ENCODE measurements at places on chromosomes 16 and 17. TPM values are rescaled to one million over a fixed set of nuclear protein-coding genes. Genes with fewer than 3 reads are reported as not detected.

The SPNS3 gene
- total RNA-seq = 2.1 TPM

The IRX6 gene
- not detected for total RNA-seq

The C16orf89 gene
- total RNA-seq = not detected

The SRL gene
- total RNA-seq = not detected

The COPS3 gene
- 40.2 TPM for total RNA-seq

The ENPP7 gene
- not detected for total RNA-seq

The DPEP1 gene
- total RNA-seq = not detected

- no peak for DNase-seq
Observed at GRCh38 chr17:61862105-61862574, 1.2 kb downstream of the BRIP1 start.

GRCh38 chr17:81002409-81003361, 11.0 kb downstream of the CHMP6 start:
- DNase-seq = peak; percentile 59

GRCh38 chr16:2924901-2925755, 13.4 kb downstream of the FLYWCH1 start:
- DNase-seq = no peak

GRCh38 chr17:71850812-71851211, 270.0 kb upstream of the SOX9 start:
- no peak for DNase-seq

- no peak for DNase-seq
Observed at GRCh38 chr17:80345841-80346497, 69.0 kb upstream of the ENDOV start.

GRCh38 chr17:8662076-8662831, 31.7 kb upstream of the MYH10 start:
- DNase-seq = no peak

GRCh38 chr16:14487579-14487978, 142.5 kb downstream of the PARN start:
- no peak for DNase-seq

DNA sequence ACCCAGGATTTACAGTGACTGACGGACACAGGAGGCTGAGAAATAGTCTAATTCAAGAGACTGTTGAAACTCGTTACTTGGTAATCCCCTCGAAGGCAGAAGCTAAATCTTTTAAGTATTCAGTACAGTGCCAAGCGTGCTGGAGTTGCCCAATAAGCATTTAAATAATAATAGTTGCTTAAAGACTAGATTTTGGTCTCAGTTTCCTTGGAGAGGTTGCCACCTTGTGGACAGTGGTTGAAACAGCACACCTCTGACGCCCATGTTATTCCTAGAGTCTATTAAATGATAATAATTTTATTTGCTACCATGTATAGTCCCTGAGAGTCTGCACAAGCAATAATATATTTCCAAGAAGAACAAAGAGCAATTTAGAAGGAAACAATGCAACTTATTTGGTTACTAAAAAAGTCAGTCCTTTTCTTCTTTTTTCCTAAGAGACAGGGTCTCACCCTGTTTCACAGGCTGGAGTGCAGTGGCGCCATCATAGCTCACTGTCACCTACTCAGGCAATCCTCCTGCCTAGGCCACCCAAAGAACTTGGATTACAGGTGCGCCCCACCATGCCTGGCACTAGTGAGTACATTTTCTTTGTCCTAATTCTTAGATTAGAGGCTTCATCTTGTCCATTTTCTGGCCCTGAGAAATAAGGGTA, 138.0 kb upstream of the NUDT7 start:
- DNase-seq = peak; percentile 61

DNA sequence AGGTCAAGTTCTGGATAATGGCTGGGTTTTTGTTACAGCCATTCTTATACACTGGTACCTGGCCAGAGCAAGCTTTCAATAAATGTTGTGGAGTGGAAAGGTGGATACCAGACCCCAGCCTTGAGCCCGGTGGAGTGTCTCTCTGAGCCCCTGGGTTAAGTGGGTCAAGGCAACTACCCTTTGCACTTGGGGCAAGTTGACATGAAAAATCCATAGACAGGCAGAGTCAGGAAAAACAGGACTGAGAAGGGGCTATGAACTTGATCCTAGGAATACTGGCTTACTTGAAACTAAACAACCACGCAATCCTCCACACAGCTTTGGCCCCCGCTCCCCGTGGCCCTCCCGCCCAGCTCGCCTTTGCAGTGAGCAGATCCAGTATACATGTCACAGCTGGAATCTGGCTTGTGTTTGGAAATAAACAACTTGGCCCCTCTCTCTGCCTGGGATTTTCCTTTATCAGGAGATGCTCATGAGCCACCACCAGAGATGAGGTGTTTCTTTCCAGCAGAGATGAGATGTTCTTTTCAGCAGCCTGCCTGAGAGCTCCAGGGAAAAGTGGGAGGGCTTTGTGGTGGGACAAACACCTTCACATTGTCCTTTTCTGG, 65.9 kb downstream of the KSR1 start:
- no peak for DNase-seq

GRCh38 chr16:88999457-89000206, 22.6 kb upstream of the CBFA2T3 start:
- no peak for DNase-seq

DNA sequence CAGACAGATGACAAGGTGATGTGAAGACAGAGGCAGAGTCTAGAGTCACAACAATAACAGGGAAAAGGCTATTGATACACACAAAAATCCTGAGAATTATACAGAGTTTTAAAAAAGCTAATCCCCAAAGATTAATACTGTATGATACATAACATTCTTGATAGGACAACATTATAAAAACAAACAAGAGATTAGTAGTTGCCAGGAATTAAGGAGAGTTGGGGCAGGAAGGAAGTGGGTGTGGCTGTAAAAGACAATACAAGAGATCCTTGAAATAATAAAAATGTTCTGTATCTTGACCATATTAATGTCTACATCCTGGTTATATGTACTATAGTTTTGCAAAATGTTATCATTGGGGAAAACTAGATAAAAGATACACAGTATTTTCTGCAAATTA, 309.5 kb upstream of the PMFBP1 start:
- no peak for DNase-seq

DNA sequence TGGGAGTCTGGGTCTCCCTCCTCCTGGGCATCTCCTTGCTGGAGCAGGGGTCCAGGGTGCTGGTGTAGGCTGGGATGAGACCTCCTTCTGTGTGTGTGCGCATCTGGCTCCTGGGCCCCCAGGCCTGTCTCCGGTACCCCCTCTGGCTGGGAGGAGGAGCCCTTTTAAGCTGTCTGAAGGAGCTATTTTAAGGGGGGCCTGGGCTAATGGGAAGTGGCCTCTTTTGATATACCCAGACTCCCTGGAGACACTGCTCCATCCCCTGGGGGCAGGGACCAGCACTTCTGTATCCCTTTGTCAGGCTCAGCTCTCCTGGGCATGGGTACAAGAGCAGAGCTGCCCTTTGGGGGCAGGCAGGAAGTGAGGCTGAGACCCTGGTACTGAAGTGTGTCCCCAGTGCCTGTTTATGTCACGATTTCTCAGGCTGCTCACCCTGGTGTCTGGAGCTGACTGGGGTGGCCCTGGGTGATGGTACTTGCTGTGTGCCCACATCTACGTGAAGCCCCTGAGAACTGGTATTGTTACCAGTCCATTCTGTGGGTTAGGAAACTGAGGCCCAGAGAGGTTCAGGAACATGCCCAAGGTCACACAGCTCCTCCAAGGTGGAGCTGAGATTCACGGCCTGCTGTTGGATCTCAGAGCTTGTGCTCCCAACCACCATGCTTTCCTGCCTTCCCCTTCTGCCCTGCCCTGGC, 6.5 kb downstream of the ADCY7 start:
- no peak for DNase-seq
